Jurkat, Clone E6-1 (cell line): ENCODE measurements at places on chromosomes 3 and 15.

DNA sequence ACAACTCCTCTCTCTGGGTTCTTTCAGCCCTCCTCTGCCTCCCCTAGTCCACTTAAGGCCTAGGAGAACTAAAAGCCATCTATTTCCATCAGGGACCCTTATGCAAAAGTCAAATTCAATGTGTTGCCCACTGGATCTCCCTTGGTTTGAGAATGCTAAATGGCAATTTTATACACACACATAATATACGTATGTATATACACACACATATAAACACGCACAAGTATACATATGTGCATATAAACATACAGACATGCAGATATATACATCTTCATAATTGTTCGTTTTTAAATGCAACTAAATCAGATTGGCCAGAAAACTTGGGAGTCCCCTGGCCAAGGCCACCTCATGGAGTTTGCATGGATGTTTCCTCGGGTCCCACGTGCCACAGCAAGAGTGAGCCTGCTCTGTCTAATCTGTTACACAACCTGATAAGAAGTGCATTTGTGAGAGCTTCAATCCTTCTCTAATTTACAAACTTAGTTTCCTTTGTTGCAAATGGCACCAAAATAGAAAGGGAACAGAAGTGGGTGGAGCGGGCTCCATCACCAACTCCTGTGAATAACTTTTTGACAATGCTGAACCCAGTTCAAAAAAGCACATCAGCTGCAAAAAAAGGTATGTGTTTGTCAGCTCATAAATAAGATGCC, 84.2 kb downstream of the FOXP1 start:
- no peak for DNase-seq

- no peak for DNase-seq
Measured at GRCh38 chr3:123723070-123723469, 138.2 kb upstream of the HACD2 start.

GRCh38 chr15:74801311-74801997, 11.2 kb upstream of the LMAN1L start:
- DNase-seq = no peak

DNA sequence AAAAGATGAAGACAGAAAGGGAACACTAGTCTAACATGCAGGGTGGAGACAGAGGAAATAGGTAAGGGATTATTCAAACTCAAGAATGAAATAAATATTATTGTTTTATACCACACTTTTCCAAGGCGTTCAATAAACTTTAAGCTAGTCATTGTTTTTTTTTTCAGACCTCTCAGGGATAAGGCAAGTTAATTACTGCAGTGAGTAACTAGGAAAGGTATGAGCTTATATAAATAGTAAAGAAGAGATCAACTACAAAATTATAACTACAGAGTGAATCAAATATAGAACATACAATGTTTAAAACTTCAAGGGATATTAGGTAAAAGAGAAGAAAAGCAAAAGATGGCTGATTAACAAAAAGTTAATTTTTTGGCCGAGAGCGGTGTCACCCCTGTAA, 31.5 kb upstream of the XXYLT1 start:
- DNase-seq = no peak

GRCh38 chr3:29686889-29687592, 406.2 kb downstream of the RBMS3 start:
- DNase-seq = peak; percentile 25

DNA sequence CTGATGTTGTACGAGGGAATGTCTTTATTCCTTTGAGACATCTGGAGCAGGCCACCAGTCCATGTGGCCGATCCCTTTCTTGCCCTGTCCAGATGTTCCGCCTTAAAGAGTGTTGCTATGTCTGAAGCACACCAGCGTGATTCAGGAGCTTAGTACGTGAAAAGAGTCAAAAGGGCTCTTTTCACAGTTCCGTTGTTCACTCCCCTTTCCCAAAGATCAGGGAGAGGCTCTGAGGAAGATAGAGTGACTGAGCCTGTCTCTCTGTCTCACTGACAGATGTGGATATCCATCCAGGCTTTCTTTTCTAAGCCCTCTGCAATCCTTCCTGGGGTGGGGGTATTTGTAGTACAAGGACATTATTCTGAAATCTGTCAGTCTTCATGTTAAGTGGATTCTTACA, 262.5 kb upstream of the LRTM1 start:
- no peak for DNase-seq

DNA sequence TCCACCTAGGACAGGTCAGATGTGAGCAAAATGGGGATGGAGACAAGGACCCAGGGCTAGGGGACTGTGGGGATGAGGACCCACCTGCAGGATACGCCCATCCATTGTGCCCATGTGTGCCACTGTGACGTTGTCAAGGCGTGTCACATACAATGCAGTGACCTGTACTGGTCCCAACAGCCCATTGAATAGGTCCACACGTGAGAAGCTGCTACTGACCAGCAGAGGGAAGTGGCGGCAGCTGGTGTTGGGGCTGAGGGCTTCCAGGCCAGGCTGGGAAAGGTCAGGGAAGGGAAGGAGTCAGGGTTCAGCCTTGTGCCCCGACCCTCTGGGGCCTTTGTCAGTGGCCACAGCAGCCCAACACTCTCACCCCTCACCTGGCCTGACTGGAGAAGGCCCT, 4.7 kb downstream of the MST1R start:
- DNase-seq = no peak

DNA sequence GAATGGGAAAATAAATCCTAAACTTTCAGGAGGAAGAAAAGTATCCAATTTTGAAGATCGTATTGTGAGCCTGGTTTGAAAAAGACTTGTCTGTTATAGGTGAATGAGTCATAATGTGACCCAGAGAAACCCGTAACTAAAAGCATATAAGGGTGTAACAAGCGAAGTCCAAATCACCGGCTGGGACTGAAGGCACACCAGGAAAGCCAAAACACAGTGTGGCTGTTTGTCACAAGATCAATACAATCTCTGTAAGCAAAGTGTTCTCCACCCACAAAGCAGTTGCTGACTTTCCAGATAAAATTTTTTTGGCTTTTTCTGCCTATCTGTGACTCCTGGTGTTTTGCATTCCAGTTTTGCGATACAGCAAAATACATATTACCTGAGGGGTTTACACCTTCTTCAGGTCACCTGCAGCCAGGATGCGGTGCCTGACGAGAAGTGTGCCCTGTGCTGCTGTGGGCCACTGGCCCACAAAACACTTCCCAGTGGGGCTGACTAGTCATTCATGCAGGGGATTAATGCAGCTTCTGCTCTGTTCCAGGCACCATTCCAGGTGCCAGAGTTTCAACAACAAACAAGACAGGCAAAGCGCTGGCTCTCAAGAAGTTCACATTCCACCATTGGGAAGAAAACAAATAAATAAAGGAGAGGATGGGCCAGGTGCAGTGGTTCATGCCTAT, 14.4 kb downstream of the HES1 start:
- no peak for DNase-seq
